ENCODE measurements at places on chromosomes 12 and 14.

- DNase-seq = peak; percentile 67
Measured at GRCh38 chr14:100677554-100678468, 48.9 kb upstream of the DLK1 start.

GRCh38 chr14:98176892-98177291, 1095.1 kb downstream of the BCL11B start:
- no peak for DNase-seq

- peak; percentile 88 for DNase-seq
Measured at GRCh38 chr12:120984351-120984898, 6.1 kb downstream of the HNF1A start.

- DNase-seq = no peak
Measured at GRCh38 chr14:40447017-40447416, 1014.8 kb upstream of the FBXO33 start.

- no peak for DNase-seq
Measured at GRCh38 chr12:53212931-53213330, 5.9 kb upstream of the ITGB7 start.
